Femur (tissue), 1 donor: ENCODE measurements at places on chromosomes 11 and 22.

- DNase-seq, result no peak
Measured at GRCh38 chr11:34449013-34449412, 10.3 kb downstream of the CAT start.

GRCh38 chr11:111718859-111719258, 47.3 kb downstream of the PPP2R1B start:
- DNase-seq, result no peak

DNA sequence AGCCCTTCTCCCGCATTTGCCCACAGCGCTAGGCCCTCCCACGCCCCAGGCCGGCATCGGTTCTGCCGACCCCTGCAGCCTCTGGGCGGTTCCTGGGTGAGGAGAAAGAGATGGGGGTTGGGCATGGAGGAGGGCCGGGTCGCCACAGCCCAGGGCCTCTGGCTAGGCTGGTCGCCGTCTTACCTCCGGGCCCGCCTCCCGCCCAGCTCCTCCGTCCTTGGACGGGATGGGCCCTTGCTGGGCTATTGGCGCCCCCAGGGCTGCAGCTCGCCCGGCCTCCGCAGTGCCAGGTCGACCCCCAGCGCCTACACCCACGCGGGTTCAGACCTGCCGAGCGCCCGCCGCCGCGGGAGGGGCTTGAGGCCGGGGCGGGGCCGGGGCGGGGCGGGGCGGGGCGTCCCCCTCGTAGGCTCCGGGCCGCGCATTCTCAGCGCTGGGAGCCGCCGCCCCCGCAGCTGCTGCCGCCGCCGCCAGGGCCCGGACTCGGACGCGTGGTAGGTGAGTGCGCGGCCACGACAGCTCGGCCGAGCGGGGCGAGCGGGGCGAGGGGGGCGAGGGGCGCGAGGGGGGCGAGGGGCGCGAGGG, at the start of gene CD151:
Gene CD151, plus strand, starts transcription at position 424 of the 585 bp plus-strand sequence. CDS start 3,118 bp downstream, outside the sequence.
- no peak for DNase-seq

DNA sequence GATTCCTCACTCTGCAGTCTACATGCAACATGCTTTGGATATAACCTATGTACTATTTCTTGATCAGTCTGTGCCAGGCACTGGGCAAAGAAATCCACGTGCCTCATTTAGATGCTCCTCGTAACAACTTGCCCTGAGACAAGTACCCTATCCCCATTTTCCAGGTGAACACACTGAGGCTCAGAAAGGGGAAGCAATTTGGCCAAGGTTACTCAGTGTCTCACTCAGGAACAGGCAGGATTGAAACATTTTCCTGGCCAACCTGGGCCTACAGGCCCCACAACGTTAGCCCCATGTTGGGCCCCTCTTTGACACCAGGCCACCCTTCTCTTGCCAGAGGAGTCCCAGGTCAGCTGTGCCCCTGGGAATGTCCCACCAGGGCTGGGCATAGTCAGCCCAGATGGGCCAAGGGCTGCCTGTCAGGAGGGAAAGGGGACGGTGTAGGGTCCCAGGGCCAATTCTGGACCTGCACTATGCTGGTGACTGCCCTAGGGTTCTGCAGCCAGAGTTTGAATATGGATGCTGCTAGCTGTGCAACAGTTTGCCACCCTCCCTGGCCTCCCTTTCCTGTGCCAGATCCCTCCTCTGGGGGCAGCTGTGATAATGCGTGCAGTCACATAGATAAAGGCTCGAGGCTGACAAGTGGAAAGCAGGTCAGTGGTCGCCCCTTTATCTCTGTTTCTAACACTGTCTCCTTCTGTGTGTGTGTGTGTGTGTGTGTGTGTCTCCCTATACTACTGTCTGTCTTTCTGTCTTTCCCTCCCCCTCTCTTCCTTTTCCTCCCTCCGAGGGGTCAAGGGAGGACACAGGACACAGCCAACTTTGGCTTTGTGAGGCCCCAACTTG, 10.4 kb upstream of the EMID1 start:
- no peak for DNase-seq

GRCh38 chr11:8593455-8593854, 573 bp downstream of the STK33 start:
- no peak for DNase-seq

- no peak for DNase-seq
Measured at GRCh38 chr11:61103851-61104423, 1.6 kb downstream of the CD5 start.

- peak; percentile 88 for DNase-seq
Measured at GRCh38 chr22:33271390-33272161, 213.4 kb upstream of the SYN3 start.

DNA sequence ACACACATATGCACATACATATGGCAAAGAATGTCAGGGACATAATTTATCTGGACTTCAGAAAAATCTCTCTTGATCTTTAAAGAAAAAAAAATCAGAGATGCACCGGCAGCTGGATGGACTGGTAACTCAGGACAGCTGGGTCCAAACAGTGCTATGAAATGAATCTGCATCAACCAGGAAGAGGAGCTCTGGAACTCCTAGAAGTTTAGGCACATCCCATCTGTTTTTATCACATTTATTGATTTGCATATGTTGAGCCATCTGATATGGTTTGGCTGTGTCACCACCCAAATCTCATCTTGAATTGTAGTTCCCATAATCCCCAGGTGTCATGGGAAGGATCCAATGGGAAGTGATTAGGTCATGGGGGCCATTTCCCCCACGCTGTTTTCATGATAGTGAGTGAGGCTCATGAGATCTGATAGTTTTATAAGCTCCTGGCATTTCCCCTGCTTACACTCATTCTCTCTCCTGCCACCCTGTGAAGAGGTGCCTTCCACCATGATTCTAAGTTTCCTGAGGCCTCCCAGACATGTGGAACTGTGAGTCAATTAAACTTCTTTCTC, 87.7 kb upstream of the AKIP1 start:
- no peak for DNase-seq

- DNase-seq, result no peak
Measured at GRCh38 chr11:69578167-69578566, 62.8 kb upstream of the CCND1 start.

DNA sequence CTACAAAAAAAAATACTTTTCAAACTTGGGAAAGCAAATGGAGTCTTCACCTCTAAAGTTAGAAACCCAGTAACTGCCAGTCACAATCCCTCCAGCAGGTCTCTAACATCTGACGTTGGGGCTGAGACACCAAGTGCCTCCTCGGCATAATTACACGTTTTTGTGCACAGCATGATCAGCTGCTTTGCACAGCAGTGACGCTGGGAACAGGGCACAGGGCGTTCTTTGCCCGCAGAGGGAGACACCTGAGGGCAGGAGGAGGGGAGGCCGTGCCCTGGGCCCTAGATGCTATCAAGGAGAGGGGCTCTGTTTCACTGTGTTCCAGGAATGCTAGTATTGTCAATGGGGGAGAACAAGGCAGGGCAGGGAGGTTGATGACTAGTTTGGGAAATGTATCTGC, 120.1 kb downstream of the PARVA start:
- DNase-seq, result no peak

DNA sequence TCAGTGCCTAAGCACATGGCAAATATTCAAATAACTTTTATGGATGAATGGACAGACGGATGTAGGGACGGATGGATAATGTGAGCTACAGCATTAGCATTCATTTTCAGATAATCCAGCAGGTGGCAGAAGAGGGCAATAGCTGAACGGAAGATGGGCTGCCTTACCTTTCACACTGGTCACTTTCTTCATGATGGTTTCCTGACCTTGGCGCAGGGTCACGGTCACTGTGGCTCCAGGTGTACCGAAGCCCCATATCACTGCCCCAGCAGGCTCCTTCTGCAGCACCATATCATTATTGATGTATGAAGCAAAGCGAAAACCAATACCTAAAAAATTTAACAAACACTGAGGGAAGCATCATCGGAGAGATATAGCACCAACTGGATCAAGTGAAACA, 4.3 kb downstream of the SIAE start:
- peak; percentile 44 for DNase-seq

DNA sequence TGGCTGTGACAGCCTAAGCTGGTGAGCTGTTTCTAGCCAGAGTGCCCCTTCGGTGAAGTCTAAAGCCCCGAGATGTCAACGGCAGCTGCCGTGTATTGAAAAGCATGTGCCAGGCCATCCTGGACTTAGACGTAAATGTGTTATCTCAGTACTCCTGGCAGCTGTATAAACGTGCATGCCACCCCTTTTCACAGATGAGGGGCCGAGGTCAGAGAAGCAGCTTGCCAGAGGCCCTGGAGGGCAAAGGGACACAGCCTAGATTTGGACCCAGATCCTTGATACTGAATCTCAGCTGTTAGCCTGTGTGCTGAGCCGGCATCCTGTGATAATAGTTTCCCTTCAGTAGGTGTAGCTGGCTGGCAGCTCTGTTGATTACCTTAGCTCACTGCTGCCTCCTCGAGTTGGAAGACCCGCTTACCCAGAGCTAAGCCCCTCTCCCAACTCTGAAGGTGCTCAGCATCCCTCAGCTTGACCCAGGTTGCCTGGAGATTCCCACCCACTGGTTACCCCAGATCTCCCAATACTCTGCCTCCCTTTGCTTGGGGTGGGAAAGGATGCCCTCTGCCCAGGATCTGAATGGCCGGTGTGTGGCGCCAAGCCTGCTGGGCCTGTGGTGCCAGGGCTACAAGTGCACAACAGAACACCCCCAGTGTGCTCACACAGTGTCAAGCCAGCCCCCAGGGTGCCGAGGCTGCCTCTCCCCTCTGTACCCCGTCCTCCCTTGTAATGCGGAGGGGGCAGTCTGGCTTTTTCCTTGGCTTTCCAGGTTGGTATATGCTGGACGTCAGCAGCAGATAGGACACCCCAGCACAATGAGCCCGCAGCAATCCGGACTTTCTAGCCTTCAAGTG, 59.8 kb upstream of the WNT7B start:
- peak; percentile 44 for DNase-seq

- DNase-seq, result peak; percentile 46
Measured at GRCh38 chr11:61120706-61121191, 18.5 kb downstream of the CD5 start.

GRCh38 chr11:63614136-63614671, at the start of gene PLAAT3:
Gene PLAAT3 (minus strand): TSS chr11:63614433. CDS start chr11:63614014, 419 bp downstream.
- peak; percentile 66 for DNase-seq

DNA sequence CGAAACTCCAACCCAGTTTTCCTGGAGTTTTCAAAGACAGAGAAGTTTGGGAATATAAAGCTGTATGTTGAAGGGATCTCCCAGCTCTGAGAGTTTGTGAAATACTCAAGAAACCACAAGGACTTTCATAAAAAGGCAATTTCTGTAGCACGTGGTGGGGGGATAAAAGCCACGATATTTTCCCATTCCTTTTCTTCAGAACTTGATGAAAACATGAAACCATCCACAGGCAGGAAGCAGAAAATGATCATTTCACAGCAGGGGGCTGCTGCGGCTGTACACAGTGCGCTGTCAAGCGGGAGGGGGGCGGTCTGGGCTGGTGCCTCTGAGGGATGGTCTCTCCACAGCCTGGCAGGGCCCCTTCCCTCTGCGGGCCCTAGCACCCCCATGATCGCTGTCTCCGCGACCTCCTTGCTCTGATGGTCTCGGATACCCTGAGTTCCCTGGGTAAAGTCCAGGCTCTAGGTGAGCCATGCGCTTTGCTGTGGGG, 423.2 kb downstream of the MN1 start:
- no peak for DNase-seq

DNA sequence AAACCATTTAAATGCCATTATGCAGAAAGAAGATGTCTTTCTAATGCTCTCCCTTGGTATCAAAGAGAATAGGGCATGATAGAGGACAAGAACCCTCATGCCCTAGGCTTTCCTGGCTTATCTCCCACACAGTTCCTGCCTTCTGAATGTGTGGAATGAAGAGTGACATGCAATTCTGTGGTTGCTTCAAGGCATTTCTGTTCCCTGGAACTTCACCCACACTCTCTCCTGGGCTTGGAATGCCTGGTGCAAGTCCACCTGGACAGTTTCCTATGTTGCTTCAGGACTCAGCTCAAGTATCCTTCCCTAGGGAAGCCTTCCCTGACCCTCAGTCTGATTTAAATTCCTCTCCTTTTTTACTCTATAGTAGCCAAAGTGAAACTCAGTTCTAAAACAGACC, 53.8 kb upstream of the DRD2 start:
- no peak for DNase-seq

GRCh38 chr22:40671796-40672360, 7.4 kb upstream of the MCHR1 start:
- no peak for DNase-seq
